Astrocyte (in vitro differentiated cells and primary cell): ENCODE measurements at places on chromosomes 5 and 9.

GRCh38 chr9:97985058-97985861 is 2.1 kb downstream of the ANP32B start:
- no peak for DNase-seq

DNA sequence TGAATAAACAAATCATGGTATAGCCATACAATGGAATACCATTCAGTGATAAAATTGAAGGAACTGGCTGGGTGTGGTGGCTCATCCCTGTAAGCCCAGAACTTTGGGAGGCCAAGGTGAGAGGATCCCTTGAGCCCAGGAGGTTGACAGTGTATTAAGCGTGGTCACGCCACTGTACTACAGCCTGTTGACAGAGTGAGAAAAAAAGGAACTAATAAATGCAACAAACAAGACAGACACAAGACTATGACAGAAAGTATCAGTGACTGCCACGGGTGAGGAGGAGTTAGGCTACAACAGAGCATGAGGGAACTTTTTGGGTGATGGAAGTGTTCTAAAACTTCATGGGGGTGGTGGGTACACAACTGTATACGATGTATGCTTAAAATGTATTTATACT is 2.2 kb downstream of the FNIP1 start:
- no peak for DNase-seq

GRCh38 chr5:39714036-39714698 is 289.4 kb upstream of the DAB2 start:
- peak; percentile 30 for DNase-seq

DNA sequence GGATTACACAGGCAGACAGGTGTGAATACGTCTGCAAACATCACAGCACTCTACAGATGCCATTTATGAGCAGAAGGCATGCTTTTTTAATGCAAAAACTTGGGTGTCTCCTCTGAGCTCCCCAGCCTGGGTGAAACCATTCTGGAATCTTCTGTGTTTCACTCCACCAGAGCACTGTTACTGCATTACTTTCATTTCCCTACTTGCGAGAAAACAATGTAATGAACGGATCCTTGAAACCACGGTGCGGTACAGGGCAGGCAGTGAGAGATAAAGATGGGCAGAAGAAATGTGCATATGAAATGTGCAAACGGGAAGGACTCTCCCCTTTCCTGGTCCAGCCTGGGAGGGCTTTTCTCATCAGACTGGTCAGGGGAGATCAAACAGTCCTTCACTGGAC is 584.3 kb upstream of the KLF4 start:
- DNase-seq, result no peak

- peak; percentile 86 for DNase-seq
Observed at GRCh38 chr5:143001764-143002351, 231.7 kb downstream of the ARHGAP26 start.

- no peak for DNase-seq
Observed at GRCh38 chr9:79471580-79472543, 99.9 kb upstream of the TLE4 start.

- no peak for DNase-seq
Observed at GRCh38 chr5:133992429-133993155, 12.2 kb downstream of the VDAC1 start.

GRCh38 chr5:143213231-143213850 is 190.1 kb downstream of the NR3C1 start:
- DNase-seq, result peak; percentile 54
